ENCODE measurements at places on chromosomes 5 and 9. TPM values are rescaled to one million over a fixed set of nuclear protein-coding genes. Genes with fewer than 3 reads are reported as not detected.

DNA sequence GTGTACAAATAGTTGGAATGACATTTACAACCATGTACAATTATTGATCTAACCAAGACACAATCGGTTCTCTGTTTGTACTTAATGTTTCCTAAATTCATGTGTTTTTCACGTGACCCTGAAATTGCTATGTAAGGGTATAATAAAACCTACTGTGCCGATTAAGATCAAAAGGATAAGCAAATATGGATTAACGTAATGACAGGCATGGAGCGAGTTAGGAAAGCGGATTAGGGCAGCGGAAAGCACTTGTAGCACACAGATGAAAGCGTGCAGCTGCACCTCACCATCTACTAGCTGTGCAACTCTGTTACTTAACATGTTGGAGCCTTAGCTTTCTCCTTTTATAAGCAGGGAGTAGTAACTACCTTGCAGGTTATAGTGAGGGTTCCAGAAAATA, 38.3 kb upstream of the ZFYVE16 start:
- no peak overlapping the region for H3K4me3 ChIP-seq
- no peak for DNase-seq
- peaks cover 9% of the 10 kb centered on the region for H3K36me3 ChIP-seq
- H3K27ac ChIP-seq: no peak overlapping the region
- H3K27me3 ChIP-seq: peaks cover 9% of the 10 kb centered on the region
- H3K4me1 ChIP-seq: no peaks in the 10 kb centered on the region

- no peaks in the 10 kb centered on the region for H3K36me3 ChIP-seq
- no peak overlapping the region for H3K4me3 ChIP-seq
- no peak for DNase-seq
These were observed 428.8 kb downstream of the SH3GL2 start for GRCh38 chr9:18007621-18008020.

GRCh38 chr5:100252037-100252436, 283.1 kb upstream of the FAM174A start:
- no peak for DNase-seq
- no peaks in the 10 kb centered on the region for H3K4me1 ChIP-seq
- H3K27ac ChIP-seq: no peak overlapping the region
- H3K27me3 ChIP-seq: peaks cover 2% of the 10 kb centered on the region
- H3K36me3 ChIP-seq: no peaks in the 10 kb centered on the region

Gene GFPT2
- total RNA-seq: 0.52 TPM

- no peak for DNase-seq
- peaks cover 9% of the 10 kb centered on the region for H3K36me3 ChIP-seq
- no peaks in the 10 kb centered on the region for H3K27me3 ChIP-seq
- H3K4me1 ChIP-seq: peaks cover 2% of the 10 kb centered on the region
These were observed 22.0 kb downstream of the INSYN2B start for GRCh38 chr5:169958278-169958677.

Gene DOCK8
- 224 TPM for total RNA-seq

DNA sequence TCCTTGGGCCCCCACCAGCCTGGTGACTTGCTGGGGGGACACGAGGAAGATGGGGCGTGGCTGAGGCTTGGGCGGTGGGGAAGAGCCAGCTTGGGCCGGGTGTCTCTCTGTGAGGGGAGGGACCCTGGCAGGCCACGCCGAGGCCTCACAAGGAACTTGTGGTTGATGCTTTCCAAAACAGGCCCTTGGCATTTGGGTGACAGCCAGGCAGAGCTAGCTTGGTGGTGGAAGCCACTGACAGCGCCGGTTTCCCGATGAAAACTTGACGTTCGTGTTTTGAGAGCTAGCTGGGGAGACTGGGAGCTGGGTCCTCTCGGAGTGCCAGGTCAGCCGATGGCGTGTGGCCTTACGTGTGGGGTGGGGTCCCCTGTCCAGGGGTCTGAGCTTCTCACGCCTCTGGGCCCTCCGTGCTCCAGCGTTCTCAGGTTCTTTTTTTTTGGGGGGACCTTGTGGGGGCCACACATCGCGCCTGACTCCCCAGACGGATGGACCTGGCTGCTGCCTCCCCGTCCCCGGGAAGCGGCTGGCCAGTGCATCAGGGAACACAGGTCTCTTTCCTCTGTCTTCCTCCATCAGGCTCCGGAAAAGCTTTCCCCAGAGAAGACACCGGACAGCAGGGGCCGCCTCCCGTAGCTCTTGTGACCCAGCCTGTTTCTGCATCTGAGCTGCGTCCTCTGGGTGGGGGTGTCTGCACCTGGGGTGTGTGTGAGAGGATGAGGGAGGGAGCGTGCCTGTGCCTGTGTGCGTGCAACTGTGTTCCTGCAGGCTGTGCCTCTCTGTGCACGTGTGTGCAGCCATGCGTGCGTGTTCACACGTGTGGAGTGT, 129.3 kb upstream of the LPCAT1 start:
- no peaks in the 10 kb centered on the region for H3K36me3 ChIP-seq
- H3K27ac ChIP-seq: no peak overlapping the region
- peak overlapping the region; percentile 42 for H3K4me3 ChIP-seq

DNA sequence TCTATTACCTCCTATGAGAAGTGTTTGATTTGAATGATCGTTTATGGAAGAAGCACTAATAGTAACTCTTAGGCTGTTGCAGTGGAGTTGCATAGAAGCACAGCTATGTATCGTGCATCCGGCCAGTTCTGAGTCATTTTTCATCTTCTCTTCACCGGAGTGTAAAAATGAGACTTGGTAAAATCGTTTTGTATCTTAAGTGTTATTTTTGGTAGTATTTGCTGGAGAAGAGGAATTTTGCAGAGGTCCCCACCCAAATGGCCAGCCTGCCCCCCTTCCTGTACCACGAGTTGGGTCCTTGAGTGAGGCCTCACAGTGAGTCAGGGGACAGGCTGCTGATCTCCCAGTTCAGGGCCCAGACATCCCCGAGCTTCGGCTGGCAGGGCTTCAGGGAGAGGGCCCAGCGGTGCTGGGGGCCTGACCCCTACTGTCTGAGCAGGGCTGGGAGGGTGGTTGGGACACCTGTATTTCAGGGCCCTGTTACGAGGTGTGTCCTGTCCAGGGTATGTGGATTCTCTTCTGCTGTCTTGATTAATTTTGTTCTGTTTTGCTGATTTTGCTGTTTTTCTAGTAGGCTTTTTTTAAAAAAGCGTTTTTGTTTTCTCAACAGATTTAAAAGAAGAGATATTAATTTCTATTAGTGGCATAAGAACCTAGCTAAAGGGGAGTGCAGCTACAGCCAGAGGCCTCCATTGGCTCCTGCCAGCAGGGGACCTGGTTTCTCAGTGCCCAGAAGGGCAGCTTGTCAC, 210.8 kb downstream of the TRIO start:
- no peak overlapping the region for H3K4me3 ChIP-seq
- H3K4me1 ChIP-seq: no peaks in the 10 kb centered on the region
- H3K27me3 ChIP-seq: peaks cover 5% of the 10 kb centered on the region
- H3K27ac ChIP-seq: no peak overlapping the region

Gene SEMA6A
- total RNA-seq: not detected

DNA sequence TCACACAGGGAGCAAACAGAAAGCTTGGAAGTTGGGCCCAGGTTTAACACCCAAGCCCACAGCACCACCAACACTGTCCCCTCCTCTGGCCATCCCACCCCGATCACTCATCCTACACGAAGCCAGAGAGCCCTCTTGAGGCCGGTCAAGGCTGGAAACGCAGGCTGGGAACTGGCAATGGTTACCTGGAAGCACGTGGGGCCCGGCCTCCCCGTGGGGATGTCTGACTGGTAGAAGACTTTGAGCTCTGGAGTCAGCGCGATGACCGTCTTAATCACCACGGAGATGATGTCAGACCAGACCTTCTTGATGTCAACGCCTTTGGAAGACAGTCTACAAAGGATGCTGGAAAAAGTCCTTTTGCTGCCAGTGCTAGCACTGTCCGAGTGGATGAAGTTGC, 104.1 kb downstream of the TTLL11 start:
- H3K36me3 ChIP-seq: no peaks in the 10 kb centered on the region
- no peak overlapping the region for H3K4me3 ChIP-seq
- no peak overlapping the region for H3K27ac ChIP-seq
- no peaks in the 10 kb centered on the region for H3K27me3 ChIP-seq
- no peak for DNase-seq
- no peaks in the 10 kb centered on the region for H3K4me1 ChIP-seq

Gene CYLC2
- total RNA-seq: not detected

Gene UCK1
- total RNA-seq: 24.0 TPM

Gene GFRA3
- total RNA-seq: not detected
